Omental fat pad (tissue), 4 donors: ENCODE measurements at places on chromosomes 2 and 18. TPM values are rescaled to one million over a fixed set of nuclear protein-coding genes. Genes with fewer than 3 reads are reported as not detected.
A peak's percentile ranks its signal among the peaks of the same experiment; 100 is the strongest.

DNA sequence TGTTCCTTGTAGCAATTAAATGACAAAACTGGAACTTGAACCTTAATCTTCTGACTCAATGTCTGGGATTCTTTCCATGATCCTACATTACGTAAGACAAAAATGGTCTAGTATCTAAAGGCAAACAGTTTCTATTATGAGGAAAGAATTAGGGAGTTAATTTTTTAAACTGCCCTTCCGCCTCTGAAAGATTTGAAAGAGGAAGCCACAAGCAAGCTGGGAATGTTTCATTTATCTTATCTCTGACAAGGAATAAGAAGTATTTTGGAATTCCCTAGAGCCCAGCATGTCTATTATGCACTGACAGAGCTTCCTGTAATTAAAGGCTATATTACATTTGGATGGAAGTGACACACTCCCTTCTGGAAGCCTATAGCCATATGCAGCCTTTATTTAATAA lies 558.8 kb upstream of the CDH2 start:
- DNase-seq, result no peak

DNA sequence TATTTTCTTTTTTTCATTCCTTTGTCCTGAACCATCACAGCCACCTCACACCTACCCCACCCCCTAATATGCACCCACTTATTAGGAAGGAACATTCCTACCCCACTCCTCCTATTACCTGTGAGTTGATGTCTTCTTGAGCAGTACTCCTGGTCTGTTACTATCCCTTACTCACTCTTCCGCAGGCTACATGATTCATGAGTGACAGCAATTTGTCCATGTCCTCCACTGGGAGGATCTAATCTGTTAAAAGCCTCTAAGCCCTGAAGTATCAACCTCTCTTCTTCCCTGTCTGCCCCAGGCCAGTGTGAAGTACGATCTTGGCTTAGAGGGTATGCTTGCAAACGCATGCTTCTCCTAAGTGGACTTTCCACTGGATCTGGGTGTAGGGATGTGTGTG lies 75.6 kb upstream of the RFX8 start:
- DNase-seq, result no peak

DNA sequence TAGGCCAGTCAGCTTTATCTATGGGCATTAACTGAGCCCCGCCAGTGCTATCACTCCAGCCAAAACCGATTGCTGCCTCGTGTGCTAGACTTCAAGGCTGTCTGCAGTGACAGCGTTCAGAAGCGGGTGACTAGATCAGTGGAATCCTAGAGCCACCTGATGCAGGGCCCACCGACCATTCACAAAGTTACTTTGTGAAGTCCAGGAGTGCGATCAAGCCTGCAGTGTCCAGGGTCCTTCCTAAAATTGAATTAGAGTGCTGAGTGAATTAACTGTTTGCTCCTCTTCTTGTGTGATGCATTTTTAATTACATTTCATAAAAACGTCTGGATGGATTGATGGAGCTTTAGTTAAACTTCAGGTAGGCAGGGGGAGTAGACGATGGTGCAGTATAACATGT lies 13.9 kb downstream of the PCARE start:
- DNase-seq, result no peak

- no peak for DNase-seq
Measured at GRCh38 chr2:43484323-43484930, 111.4 kb downstream of the THADA start.

DNA sequence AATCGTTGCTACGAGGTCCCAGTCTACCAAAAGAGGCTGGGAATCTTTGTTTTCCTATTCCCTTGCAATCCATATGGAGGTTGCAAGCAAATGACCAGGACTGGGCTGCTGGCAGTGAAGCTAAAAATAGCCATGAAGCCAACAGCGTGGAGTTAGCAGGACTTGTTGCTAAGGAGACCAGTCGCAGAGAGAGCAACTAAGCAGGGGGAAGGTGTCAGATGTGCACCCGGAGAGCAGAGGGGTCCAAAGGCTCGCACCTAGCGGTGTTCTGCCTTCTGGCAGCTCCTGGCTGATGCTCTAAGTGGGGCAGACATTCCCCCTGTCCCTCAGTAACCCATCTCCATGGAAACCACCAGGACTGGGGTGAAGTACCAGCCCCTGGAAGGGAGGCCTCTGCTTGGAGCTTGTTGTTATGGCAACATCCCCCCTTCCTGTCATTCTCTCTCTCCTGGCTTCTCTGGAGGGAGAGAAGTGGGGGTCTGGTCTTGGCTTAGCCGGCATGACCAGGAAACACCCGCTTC lies 84.6 kb downstream of the DNMT3A start:
- no peak for DNase-seq

DNA sequence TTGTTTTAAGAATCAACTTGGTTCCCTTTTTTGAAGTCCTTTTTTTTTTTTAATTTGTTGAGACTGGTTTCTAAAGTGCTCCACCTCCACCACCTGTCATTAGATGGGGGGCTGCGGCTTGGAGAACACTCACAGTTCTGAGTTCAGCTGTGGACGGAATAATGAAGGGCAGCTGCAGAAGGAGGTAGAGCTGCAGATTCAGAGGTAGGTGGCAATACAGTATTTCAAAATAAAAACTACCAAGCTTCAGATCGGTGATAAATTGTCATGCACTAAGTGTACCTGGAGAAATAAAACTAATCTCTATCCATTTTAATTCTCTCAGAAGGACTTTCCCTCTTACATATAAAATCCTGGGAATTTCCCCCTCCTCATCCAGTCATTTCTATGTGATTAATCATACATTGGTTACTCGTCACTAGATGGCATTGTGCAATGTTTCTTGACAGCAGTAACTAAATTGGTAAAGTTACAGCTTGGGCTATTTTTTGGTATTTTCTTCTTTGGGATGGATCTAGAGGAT lies 81.1 kb upstream of the SLC39A10 start:
- no peak for DNase-seq

GRCh38 chr2:205800224-205800623 lies 117.9 kb downstream of the NRP2 start:
- no peak for DNase-seq

- no peak for DNase-seq
Measured at GRCh38 chr18:500632-501405, at the start of gene COLEC12. COLEC12 (minus strand) TSS chr18:500701; CDS start chr18:500514, 187 bp downstream.

GRCh38 chr2:241260911-241261310 lies 54.6 kb downstream of the HDLBP start:
- no peak for DNase-seq

DNA sequence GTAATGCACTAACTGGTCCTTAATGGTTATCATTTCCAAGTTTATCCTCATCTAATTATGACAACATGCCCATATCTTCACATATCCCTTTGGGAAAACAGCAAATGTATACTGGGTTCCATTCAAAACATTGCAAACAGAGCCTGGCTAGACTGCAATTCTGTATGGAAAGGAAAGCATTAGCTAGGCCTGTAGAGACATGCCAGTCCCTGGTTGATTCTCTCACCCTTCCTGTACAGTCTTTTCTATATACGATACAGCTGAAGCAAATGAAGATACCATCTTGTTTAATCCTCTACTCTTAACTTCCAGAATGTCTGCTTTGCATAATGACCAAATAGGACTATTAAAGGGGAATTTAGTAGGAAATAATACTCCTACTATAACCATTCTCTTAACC lies 294.4 kb upstream of the MC4R start:
- DNase-seq, result no peak

GRCh38 chr2:196742685-196743084 lies 56.8 kb downstream of the GTF3C3 start:
- DNase-seq, result no peak

- no peak for DNase-seq
Measured at GRCh38 chr2:38523728-38524437, 78.8 kb downstream of the HNRNPLL start.

GRCh38 chr2:221999717-222000116 lies 299.1 kb downstream of the PAX3 start:
- DNase-seq, result no peak

DNA sequence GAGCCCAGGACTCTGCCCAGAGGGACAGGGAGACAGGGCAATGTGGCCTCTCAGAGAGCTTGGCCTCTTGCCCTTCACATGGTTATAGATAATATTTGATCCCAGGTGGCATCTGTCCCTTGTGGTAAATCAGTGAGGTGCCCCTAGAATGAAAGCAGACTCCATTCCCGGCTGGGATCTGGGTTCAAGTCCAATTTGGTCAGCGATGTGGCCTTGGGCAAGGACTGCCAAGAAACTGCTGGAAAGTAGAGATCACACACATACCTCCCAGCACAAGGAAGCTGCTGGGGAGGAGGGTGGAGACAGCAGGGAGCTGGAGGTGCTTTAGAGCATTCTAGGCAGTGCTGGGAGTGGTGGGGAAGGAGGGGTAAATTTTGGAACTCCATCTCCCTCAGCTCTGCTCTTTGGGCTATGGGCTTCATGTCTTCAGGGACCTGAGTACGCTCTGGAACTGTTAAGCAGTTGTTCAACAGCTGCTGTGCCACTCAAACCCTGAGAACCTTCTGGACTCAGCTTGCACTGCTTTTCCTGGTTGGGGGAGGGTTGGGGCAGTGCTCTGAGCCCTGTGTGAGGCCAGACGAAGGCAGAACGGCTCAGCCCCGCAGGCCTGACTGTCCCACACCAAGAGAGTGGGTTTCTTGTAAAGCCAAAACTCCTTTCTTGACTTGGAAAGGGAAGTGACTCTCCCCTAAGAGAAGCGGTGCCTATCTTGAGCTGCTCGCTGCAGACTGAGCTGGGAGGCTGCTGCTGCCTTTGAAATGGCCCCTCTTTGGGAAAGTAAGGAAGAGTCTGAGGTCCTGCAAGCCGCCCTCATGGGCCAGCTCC lies 23.0 kb downstream of the INPP5D start:
- DNase-seq, result no peak

DNA sequence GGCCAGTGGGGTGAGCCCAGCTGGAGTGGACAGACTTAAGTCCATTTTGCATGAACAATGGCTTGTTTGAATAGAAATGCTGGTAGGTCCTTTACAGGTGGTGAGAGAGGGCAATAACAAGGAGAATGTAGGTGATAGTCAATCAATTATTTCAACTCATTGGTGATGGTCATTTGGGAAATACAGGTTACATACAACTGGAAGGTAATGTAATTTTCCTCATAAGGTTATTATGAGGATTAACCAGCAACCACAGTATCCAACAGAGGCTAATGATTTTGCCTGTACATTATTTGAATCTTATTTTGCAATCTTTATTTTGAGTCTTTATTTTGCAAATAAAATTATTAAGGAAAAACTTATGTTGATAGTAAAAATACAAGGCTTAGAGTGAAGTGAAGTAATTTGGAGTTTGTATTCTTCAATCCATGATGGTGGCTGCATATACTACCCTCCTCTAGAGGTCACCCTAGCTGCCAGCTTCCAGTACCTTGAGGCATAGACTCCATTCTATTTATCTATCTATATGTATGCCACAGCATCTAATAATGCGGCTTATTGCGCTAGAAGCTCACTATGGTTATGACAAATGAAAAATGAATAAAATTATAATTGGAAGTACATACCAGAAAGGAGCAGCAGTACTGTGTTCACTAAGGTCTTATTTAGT lies 20.5 kb upstream of the HNMT start:
- no peak for DNase-seq

- no peak for DNase-seq
Measured at GRCh38 chr2:20349513-20349921, 1.1 kb downstream of the PUM2 start.

DNA sequence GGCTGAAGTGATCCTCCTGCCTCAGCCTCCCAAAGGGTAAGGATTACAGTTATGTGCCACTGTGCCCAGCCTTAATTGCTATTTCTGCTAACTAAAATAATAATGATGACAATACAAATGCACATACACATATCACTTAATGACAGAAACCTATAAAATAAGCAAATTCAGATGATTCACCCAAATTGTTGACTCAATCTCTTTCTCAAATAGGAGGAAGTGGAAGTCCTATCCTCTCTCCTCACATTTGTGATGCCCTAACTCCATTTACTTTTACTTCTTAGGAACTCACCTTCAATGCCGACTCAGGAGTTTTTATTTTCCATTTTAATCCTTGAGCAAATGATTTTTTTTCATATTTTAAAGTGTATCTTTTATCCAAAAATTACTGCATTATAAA lies 24.5 kb upstream of the RAPH1 start:
- DNase-seq, result no peak

- DNase-seq, result no peak
Measured at GRCh38 chr2:209460151-209460761, 36.4 kb downstream of the MAP2 start.

DNA sequence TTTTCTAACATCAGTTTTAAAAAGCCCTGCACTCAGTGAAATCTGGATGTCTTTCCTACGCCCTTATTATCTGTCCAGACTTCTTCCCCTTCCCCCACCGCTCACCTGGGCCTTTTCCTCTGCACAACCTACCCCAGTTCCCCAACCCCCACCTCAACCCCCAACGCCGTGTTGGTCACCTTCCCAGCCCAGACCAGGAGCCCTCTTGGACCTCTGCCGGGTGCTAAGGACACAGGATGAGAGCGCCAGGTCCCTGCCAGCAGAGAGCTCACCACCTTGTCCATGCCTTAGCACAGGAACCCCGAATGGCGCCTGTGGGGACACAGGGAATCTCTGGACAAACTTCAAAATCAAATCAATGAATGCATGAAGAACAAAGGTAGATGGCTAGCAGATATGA lies 966 bp upstream of the RBM43 start:
- DNase-seq, result no peak

DNA sequence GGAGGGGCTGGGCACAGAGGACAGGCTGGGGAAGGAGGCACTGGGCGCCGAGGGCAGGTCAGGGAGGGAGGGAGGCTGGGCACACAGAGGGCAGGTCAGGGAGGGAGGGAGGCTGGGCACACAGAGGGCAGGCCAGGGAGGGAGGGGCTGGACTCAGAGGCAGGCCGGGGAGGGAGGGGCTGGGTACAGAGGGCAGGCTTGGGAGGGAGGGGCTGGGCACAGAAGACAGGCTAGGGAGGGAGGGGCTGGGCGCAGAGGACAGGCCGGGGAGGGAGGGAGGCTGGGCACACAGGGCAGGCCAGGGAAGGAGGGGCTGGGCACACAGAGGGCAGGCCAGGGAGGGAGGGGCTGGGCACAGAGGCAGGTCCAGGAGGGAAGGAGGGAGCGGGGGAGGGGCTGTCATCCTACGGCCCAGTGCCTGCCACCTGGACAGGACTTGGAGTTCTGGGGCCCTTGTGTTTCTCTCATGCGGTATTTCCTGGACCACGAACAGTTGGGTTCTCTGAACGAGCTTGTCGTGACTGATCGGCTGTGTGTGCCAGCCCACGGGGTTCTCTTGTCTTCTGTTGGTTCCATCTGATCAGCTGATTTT lies 46.7 kb upstream of the KCNG2 start:
- peak; percentile 11 for DNase-seq

GRCh38 chr2:174713686-174714085 lies 50.6 kb downstream of the CHRNA1 start:
- no peak for DNase-seq

PXDN gene
- 135 TPM for total RNA-seq

FOXI3 gene
- total RNA-seq, result not detected

FAM228A gene
- total RNA-seq, result 3.8 TPM

NETO1 gene
- total RNA-seq, result 0.84 TPM

MOGAT1 gene
- total RNA-seq, result 0.95 TPM

UGT1A5 gene
- not detected for total RNA-seq

CBLN2 gene
- 0.19 TPM for total RNA-seq

FBXO15 gene
- 0.28 TPM for total RNA-seq

KCNJ3 gene
- not detected for total RNA-seq

SLC8A1 gene
- total RNA-seq, result 17.5 TPM

LYPD6B gene
- not detected for total RNA-seq

ALS2 gene
- 15.4 TPM for total RNA-seq
